KG1 (cell line): ENCODE measurements at places on chromosomes 1 and 21.
A peak's percentile ranks its signal among the peaks of the same experiment; 100 is the strongest.

- DNase-seq: no peak
Observed at GRCh38 chr1:186681801-186682200, 1.6 kb upstream of the PTGS2 start.

GRCh38 chr1:53964109-53964508 lies 18.0 kb downstream of the LRRC42 start:
- no peak for DNase-seq

DNA sequence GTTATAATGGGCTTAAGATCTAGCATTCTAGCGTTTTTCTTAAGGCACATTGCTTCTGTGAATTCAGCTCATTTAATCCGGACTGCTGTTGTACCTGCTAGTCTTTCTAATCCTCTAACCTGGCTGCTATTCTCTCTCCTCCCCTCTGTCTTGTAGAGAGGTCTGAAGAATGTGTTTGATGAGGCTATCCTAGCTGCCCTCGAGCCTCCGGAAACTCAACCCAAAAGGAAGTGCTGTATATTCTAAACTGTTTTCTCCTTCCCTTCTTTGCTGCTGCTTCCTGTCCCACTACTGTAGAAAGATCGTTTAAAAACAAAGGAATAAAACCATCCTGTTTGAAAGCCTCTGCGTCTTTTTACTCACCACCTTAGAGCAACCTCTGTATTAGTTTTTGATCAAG lies 37.3 kb downstream of the CDC42 start:
- peak; percentile 47 for DNase-seq

DNA sequence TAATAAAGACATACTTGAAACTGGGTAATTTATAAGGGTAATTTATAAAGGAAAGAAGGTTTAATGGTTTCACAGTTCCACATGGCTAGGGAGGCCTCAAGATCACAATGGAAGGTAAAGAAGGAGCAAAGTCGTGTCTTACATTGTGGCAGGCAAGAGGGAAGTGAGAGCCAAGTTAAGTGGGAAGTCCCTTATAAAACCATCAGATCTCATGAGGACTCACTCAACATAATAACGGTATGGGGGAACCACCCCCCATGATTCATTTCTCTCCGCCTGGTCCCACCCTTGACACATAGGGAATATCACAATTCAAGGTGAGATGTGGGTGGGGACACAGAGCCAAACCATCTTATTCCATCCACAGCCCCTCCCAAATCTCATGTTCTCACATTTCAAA lies 76.8 kb upstream of the ZNF678 start:
- no peak for DNase-seq

GRCh38 chr21:15250384-15250783 lies 185.6 kb upstream of the NRIP1 start:
- DNase-seq: no peak

DNA sequence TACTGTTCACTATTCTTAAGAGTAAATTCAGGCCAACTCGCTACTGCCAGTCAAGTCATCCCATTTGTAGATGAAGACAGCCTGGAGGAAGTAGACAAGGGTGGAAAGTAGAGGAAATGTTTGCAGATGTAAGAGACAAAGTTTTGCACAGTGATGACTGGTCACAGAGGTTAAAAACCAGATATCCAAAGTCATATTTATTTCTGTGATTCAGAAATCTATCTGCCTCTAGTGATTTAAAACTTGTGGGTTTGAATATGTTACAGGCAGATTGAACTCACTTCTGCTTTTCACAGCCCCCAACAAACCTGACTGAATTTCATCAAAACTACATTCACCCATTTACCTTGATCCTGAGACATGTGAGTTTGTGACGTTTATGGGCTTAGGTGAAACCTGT lies 484.7 kb upstream of the C1orf87 start:
- peak; percentile 16 for DNase-seq

DNA sequence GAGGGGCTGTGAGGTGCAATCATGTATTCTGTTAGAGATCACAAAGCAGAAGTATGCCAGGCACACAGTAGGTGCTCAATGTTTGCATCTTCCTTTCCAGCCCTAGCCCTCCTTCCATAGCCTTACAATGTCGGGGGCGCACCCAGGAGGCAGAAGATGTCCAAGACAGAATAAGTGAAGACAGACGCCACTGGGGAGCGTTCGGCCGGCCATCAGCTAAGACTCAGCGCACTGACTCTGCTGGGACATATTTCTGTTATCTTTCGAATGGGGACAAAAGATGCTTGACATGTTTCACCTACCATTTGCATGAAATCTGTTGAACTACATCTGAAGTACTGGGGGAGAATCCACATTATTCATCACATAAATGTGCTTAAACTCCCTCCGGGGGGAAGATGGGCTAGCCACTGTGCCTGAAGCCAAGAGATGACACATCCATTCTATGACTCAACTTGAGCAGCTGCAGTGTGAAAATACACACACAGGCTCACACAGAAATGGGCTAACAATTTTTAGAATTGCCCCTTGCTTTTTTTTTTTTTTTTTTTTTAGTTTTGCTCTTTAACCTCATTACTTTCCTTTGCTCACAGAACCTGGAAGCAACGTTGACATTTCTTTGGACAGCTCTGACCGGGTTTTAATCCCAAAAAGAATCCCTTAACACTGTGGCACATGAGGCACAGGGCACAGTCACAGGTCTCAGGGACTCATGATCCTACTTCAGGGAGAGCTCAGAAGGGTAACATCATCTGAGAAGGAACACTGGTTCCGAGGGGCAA lies 7.9 kb downstream of the TIAM1 start:
- no peak for DNase-seq

DNA sequence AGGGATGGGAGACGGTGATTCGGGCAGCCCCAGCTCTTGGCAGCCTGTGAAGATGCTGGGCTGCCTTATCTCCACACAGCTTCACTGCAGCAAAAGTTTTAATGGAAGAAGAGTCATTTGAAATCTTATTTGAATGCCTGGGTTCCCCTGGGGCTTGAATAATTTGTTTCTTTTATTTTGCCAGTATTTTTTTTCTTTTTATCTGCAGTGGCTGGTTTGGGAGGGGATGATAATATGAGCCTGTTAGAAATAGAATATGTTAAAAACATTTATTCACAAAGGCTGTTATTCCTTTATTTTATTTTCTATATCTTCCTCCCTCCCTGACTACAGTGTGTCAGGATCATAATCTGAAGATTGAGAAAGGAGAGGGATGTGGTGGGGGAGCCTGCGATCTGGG lies 103.4 kb downstream of the ARHGEF10L start:
- no peak for DNase-seq

DNA sequence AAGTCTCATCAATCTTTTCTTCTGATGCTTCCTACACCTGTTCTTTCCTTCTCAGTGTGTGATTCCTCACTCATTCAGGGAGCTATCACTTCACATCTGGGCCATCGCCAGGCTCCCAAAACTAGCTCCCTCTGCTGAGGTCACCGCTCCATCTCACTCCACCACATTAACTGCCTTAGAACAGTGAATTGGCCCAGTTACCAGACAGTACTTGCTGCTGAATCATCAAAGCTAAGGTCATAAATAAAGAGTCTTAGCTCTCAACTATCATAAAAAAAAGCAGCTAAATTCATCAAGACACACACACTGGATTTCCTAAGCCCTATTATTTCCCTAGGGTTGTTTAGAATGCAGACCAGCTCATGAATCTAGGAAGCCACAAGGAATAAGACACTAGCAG lies 18.8 kb upstream of the SRM start:
- DNase-seq: no peak

GRCh38 chr1:204600203-204600602 lies 84.0 kb downstream of the MDM4 start:
- DNase-seq: no peak

DNA sequence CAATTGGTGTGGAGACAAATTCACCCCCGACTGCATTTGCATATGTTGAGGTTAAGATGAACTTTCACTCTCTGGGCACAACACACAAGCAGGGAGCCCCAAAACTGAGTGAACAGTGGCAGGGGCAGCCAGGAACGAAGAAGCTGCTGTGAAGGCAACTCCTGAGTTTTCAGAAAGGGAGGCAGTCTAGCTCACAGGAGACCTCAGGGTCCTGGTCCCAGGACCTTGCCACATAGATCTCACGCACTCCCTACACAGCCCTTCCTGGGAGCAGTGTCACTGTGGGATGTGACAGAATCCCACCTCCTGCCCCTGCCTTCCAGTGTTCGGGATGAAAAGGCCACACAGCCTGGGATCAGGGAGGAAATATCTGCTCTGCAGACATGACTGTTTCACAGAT lies 60.9 kb downstream of the KCND3 start:
- no peak for DNase-seq

DNA sequence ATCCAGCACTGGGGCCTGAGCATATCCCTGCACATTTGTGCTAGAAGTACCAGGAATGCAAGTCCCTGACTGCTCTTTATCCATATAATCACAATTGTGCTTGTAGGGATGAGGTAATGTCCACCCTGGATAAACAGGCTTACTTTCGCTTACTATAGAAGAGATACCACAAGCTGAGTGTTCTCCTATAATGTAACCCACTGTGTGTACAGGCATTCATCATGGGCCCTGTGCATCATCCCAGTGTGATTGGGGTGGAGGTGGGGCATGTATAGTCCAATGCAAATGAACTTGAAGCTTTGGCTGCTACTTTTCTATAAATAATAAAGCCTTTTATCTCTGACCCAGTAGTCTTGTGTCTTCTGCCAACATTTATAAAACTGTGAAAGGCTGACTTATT lies 69.3 kb downstream of the MAN1A2 start:
- DNase-seq: no peak

GRCh38 chr1:66138613-66139012 lies 345.9 kb downstream of the PDE4B start:
- no peak for DNase-seq

- no peak for DNase-seq
Observed at GRCh38 chr1:12080156-12080555, 17.1 kb downstream of the TNFRSF8 start.

DNA sequence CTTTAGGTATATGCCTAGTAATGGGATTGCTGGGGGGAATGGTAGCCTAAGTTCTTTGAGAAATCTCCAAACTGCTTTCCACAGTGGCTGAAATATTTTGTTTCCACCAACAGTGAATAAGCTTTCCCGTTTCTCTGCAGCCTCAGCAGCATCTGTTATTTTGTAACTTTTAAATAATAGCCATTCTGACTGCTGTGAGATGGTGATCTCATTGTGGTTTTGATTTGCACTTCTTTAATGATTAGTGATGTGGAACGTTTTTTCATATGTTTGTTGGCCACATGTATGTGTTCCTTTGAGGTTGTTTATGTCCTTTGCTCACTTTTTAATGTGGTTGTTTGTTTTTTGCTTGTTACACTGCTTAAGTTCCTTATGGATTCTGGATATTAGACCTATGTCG lies 237.4 kb downstream of the CENPF start:
- no peak for DNase-seq

GRCh38 chr1:109762821-109763645 lies 690 bp downstream of the EPS8L3 start:
- peak; percentile 60 for DNase-seq

DNA sequence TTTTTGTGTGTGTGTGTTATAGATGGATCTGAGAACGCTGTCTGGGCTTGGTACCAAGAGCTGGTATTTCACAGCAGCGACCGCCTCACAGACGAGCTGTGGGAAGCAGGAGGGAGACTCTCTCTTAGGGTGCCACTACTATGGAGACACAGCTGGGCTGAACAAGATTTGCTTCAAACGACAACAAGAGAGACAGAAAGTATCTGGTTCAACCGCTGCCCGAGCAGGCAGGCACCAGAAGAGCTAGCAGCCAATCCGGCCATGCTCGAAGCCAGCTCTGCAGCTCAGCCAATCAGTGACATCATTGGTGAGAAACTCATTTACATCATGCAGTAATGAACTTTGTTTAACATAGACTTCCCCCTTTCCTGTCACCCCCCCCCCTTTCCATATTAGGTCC lies 341.3 kb downstream of the USP25 start:
- no peak for DNase-seq

GRCh38 chr1:229139331-229140118 lies 131.4 kb upstream of the RAB4A start:
- DNase-seq: no peak

DNA sequence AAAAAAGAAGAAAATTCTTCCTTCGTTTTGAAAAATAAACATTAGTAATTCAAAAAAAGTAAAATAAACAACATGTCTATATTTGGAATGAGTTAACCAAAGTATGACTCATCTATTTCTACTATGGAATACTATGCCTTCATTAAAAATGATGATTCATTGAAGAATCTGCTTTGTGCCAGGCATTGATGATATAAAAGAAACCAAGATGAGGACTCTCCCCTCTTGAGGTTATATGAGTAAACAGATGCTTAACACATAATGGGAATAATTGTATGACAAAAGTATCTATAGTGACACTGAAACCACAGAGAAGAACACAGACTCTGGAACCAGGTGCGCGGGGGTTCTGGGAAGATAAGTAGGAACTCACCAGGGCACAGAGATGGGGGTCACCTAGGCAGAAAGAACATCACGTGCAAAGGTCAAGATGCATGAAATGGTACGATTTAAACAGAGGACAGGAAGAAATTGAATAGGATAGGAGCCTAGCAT lies 18.8 kb downstream of the ELF3 start:
- DNase-seq: no peak

DNA sequence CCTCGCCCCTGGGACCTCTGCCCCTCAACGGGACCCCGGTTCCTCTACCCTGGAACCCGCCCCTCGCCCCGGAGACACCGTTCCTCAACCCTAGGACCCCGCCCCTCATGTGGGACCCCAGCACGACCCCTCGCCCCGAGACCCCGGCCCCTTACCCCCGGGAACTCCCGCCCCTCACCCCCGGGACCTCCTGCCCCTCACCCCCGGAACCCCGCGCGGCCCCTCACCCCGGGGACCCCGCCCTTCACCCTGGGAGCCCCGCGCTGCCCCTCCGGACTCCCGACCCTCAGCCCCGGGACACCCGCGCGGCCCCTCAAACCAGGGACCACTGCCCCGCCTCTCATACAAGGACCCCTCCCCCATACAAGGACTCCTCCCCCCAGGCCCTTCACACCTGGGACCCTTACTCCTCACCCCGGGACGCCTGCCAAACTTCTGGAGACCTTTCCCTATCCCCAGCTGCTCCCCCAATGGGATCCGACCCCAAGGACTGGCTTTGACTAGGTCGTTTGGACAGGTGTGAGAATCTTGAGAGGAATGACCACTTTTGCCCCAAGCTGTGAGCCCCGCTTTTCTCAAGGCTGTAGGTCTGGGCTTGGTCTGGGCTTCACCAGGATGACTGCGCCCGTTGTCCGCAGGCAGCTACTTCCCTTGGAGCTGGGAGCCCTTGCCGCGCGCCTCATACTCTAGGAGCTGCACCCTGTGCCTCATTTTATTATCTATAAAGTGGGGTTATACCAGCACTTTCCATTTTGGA lies 843 bp downstream of the DIP2A start:
- DNase-seq: no peak

GRCh38 chr21:27040738-27041469 lies 74.0 kb upstream of the ADAMTS5 start:
- DNase-seq: no peak

GRCh38 chr1:230005040-230005439 lies 62.0 kb upstream of the GALNT2 start:
- DNase-seq: no peak

GRCh38 chr1:54011316-54012007 lies 6.5 kb downstream of the LDLRAD1 start:
- no peak for DNase-seq
